Germinal center (tissue), 1 donor: ENCODE measurements at places on chromosomes 13 and 19.

GRCh38 chr13:72430923-72431322 is 296.5 kb downstream of the MZT1 start:
- DNase-seq: no peak

- DNase-seq: no peak
Observed at GRCh38 chr13:110774051-110774450, 60.6 kb downstream of the ING1 start.

- no peak for DNase-seq
Observed at GRCh38 chr19:12603714-12604113, 6.9 kb downstream of the ZNF490 start.

DNA sequence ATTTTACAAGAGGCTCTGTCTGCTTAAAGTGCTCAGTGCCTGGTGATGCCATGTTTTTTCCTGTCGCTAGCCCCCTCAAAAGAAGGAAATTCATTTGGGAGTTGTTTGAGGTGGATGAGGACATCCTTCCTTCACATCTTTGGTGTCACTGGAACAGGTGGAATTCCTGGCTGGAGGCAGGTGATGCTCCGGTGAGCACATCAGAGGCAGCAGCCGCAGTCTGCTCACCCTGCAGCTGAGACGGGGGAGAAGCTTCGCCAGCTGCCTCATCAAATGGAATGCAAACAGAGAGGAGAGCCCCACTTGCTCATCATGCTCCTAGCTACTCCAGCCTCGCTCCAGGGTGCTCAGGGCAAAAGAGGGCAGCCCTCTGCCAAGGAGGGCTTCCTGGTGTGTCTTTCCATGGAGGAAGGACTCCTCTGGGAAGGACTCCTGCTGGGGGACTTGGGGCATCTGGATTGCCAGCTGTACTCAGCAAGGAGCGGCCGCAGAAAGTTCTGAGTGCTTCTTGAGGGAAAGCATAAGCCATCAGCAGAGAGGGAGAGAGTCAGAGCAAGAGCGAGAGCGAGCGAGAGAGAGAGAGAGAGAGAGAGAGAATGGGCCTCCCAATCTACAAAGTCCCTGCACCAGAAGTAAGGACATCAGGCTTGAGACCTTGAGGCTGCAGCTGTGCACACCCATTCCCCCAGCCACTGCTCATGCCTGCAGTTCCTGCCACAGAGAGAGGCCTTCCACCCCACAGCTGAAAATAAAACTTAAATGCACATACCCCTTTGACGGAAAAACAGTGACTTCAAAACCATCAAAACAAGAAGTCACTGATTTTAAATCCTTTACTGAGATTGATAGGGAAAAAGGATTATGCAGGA is 74.3 kb upstream of the UBL3 start:
- no peak for DNase-seq

GRCh38 chr13:60164234-60164889 is 634 bp upstream of the DIAPH3 start:
- DNase-seq: no peak

GRCh38 chr13:99984461-99985240 is 3.1 kb downstream of the ZIC2 start:
- DNase-seq: no peak

DNA sequence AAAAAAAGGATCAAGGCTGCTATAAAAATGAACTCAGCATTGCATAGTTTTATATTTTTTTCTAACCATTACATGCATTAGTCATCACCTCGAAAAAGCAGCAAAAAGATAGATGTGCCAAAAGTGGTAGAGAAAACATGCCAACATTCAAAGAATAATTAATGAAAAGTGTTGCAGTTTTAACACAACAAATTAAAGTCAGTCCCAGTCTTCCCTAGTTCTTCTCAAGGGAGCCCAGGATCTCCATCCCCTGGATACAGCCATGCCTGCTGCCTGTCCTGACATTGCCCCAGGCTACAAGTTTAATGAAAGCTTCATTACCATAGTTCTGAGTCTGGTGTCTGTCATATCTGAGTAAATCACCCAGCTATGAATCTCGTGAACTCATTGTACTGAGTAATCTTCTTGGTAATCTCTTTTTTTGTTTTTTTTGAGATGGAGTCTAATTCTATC is 116.6 kb upstream of the KLF12 start:
- DNase-seq: no peak

DNA sequence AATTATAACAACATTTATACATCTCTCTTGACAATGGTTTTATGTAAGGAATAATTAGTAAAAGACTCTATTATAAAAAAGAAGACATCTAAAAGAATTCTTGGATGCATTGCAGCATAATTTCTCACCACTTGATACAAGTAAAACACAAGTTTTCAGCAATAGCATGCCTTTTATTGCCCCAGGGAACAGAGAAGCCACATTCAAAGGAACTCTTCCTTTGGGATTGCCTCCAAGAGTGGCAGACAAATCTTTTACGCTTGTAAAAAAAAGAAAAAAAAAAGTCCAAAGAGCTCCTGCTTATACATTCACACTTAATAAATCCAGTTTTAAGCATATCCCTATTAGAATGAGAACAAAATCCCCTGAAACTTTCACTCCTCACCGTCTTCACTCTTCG is 2357.8 kb upstream of the PCDH20 start:
- DNase-seq: no peak

DNA sequence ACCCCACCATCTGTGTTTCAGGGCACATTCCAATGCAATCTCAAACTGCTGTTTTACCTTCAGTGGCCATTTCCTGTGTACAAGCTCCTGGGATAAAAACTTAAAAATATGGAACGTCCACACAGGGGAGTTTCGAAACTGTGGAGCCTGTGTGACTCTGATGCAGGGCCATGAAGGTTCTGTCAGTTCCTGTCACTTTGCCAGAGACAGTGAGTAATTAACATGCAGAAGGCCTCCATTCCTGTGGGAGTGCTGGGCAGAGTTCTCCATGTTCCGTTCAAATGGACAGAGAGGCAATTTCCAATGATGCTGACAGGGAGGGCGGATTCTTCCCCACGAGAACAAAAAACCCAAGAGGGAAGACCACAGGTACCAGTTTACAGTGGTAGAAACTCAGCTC is 24.4 kb downstream of the WDR88 start:
- DNase-seq: no peak

DNA sequence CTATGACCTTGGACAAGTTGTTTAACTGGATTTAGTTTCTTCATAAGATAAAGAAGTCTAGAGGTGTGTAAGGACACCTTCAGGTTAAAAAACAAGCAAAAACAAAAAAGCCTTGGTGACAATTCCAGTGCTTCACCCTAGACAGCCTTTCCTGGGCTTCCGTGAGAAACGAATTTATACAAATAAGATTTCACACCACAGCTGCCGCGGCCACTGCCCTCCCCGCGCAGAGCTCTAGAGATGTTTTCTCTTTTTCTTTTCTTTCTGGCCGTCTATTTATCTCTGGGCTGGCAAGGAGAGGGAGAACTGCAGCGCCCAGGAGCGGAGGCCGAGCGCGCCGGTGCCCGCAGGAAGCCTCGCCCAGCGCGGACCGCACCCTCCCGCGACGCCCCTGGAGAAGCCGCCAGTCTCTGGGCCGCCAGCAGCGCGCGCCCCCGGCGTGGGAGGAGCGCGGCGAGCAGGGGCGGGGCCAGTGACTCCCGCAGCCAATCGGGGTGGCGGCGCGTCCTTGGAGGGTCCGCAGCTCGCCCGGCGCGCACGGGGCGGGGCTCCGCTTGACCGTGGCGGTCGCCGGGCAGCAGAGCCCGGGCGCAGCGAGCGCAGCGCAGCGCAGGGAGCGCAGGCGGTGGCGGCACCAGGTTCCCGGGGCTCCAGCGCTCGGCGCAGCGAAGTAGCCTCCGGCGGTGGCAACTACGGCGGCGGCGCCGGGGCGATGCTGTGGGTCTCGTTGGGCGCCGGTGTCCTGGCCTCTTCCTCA is 107.0 kb downstream of the RXFP2 start:
- DNase-seq: peak; percentile 79

DNA sequence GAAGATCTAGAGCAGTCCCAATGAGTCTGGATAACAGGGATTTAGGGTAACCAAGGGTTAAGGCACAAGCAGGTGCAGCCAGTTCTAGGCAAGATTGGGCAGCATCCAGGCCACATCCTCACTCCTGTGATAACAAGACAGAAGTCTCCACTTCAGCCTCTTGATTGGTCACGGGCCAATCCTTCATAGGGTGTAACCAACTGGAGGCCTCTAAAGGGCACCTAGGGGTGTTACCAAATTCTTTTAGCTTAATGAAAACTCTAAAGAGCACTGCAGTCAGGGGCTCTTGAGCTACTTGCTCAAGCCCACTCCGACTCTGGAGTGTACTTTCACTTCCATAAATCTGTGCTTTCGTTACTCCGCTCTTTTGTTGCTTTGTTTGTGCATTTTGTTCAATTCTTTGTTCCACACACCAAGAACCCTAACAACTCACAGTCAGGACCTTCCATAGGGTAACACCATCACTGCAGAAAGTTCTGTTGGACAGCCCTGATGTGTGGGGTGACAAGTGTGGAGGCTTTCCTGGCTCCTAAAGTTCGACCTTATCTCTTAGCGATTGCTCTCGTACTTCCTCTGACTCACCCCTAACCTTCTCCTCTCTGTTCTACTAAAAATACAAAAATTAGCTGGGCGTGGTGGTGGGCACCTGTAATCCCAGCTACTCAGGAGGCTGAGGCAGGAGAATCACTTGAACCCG is 36.1 kb downstream of the ZSWIM9 start:
- DNase-seq: no peak

- no peak for DNase-seq
Observed at GRCh38 chr13:49319951-49320350, 72.2 kb downstream of the CDADC1 start.
